B cell (primary cell): ENCODE measurements at places on chromosomes 12 and 14. TPM values are rescaled to one million over a fixed set of nuclear protein-coding genes. Genes with fewer than 3 reads are reported as not detected.

DNA sequence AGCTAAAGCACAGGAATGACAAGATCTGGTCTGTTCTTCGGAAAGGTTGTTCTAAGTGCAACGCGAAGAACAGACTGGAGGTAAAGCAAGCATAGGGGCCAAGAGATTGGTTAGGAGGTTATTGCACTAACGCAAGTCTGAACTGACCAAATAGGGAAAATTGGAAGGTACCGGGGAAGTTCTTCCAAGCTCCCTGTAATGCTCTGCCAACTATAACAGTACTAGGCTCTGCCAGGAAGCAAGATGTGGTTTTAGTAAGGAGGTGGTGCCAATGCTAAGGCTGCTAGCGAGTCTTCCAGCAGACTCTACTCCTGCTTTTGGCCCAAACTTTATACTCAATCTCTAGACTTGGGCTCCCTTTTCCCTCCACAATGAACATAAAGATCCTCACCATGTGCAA, 138.6 kb downstream of the PAWR start:
- no peak for DNase-seq

DNA sequence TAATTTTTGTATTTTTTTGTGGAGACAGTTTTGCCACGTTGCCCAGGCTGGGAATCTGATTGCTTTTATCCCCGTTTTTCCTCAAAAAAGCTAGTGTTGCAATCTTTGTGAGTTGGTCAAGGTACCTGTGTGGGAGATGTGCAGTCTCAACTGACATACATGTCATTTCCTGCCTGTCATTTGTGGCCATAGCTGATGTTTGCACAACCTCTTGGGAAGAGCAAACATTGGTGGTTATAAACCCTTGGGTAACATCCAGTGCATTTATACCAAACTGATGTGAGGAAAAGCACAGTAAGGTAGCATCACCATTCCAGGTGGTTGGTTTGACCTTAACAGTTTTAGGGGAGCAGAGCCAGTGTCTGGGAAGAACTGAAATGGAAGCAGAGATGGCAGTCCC, 54.7 kb downstream of the ATG14 start:
- DNase-seq, result no peak

DNA sequence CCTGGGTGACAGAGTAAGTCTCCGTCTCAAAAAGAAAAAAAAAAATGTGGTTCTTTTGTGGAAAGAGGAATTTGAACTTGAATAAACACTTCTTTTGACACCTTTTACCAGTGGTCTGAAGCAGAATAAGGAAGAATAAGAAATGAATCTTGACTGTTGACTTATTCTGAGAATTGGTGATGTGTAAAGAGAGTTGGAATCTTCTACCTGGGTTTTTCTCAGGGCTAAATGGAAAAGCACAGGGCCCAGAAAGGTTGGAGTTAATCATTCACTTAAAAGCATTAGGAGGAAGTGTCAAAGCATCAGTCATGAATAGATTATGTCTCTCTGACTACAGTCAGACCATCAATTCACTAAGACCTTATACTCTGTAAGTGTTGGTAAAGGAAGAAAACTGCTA, 13.9 kb downstream of the PNMA1 start:
- DNase-seq, result no peak

- no peak for DNase-seq
Measured at GRCh38 chr14:99459481-99460100, 21.1 kb downstream of the SETD3 start.

DNA sequence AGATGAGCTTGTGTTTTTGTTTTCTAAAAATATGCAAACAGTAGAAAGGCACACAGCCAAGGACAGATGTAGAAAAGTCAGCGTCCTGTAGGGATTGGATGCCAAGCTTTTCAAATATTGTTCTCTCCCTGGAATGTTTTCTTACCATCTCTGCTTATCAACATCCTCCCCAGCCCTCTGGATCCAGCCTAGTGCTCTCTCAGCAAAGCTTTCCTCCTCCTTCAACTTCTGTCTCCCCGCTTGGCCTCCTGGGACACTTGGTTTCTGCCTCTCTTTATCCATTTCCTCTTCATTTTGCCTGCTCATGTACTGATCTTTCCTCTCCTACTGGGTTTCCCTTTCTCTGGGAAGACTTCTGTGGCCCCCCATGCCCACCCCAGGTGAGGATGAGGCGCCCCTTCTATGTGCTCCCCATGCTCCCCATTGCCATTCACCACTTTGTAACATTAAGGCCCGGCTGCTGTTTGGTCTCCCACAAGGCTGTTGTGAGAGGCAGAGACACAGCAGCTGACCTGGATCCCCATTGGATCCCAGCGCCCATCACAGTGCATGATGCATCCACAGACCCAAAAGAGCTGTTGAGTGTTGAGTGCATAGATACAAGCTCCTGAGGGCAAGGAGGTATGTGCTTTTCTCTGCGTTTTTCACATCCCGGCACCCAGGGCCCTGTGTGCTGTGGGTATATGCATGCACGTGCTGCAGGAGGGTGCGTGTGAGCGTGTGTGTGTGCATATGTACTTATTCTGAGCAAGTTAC, 38.2 kb downstream of the EVL start:
- no peak for DNase-seq

- DNase-seq, result no peak
Measured at GRCh38 chr14:76073717-76074116, 78.0 kb upstream of the GPATCH2L start.

DNA sequence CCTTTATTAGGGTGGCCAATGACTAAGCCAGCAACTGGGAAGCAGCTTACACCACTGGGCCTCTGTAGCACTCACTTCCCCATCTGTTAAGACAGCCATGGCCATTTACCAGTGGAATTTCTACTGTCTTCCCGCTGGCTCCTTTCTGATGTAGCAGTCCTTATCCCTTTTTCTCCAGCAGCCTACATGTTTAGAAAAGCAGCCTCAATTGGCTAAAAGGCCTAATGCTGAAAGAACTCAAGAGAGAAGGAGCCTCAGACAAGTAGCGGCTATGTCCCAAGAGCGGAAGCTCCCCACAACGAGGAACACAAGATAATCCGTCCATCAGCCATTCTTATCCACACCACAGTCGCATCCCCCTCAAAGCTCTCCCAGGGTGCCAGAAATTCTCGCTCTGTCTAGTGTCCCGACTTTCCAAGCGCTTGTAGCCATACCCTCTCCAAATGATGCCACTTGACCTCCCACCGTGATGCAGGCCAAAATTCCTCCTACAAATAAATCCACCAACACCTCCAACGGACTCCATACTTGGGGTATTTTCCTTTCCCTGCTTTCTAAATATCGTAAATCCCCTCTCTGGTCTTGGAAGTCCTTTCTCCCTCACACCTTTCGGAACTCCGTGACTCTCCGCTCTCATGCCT, 624 bp downstream of the M6PR start:
- DNase-seq, result peak; percentile 56

DNA sequence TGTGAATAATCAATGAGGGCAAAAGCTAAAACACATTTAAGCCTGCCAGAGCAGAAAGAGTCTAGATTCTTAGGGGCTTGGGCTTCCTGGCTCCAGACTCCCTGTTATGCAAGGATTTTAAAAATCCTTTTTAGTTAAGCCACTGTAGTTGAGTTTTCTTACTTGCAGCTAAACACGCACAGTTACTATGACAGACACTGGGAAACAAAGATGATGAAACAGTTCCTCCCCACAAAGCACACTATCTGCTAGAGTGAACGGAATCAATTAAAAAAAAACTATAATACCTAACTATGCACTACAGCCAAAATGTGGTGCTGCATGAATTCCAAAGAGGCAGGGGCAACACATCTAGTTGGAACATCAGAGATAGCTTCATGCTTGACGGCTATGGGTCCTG, 28.2 kb downstream of the RPS6KA5 start:
- DNase-seq, result no peak

- DNase-seq, result no peak
Measured at GRCh38 chr14:45679853-45680252, 426.9 kb upstream of the MIS18BP1 start.

- DNase-seq, result peak; percentile 29
Measured at GRCh38 chr14:64704743-64705380, 638 bp downstream of the PLEKHG3 start.

- DNase-seq, result no peak
Measured at GRCh38 chr14:92247341-92247740, 75.6 kb upstream of the SLC24A4 start.

Gene TGFB3
- 8.3 and 9.4 TPM in 2 replicates for polyA plus RNA-seq

DNA sequence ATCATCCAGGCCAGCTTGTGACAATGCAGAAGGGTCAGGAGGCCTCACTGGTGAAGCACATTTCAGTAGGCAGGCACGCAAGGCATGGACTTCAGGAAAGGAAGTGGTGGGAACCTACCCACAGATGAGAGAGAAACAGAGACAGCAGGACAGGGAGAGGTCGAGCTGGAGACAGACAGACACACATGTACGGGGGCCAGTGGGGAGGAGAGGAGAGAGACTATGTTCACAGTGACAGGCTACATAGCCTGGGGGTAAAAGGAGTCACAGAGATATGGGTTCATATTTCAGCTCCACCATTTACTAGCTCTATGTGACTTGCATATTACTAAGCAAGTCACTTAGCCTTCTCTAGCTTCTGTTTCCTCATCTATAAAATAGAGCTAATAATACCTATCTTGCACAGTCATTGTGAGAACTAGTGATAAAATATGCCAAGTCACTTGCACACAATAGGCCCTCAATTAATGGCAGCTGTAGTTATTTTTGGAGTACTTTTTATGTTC, 91.1 kb upstream of the FUT8 start:
- no peak for DNase-seq

- peak; percentile 21 for DNase-seq
Measured at GRCh38 chr12:123655420-123655819, 15.5 kb upstream of the TCTN2 start.

Gene METTL25
- polyA plus RNA-seq, result 5.4 and 8.6 TPM in 2 replicates
